A549 treated with CpdA at 1 μM for 4 hours (cell line): ENCODE measurements at places on chromosomes 11 and 22. TPM values are rescaled to one million over a fixed set of nuclear protein-coding genes. Genes with fewer than 3 reads are reported as not detected.

The RPL3 gene
- total RNA-seq: 1,713 to 2,502 TPM (median 1,803 TPM) in 5 replicates

The SRRD gene
- total RNA-seq: 18.2 to 29.1 TPM (median 27.6 TPM) in 5 replicates

The RIBC2 gene
- 1.7 to 3.2 TPM (median 2.2 TPM) in 5 replicates for total RNA-seq

The ARHGAP20 gene
- 0.01 TPM in 1 of 5 replicates, not detected in the others for total RNA-seq

The OLFML1 gene
- total RNA-seq: 0.02 TPM in 1 of 5 replicates, not detected in the others

The OOSP4A gene
- total RNA-seq: not detected in 5 replicates

The OR52I1 gene
- total RNA-seq: not detected in 5 replicates

The CASP4 gene
- 5.0 to 9.0 TPM (median 6.1 TPM) in 5 replicates for total RNA-seq

The SCGB1D2 gene
- total RNA-seq: not detected in 5 replicates

The CCDC88B gene
- total RNA-seq: 10.8 to 13.4 TPM (median 12.2 TPM) in 5 replicates

The UPK3A gene
- total RNA-seq: not detected in 5 replicates

The ZNF214 gene
- 0.59 to 1.1 TPM (median 0.95 TPM) in 5 replicates for total RNA-seq

The SHISA8 gene
- total RNA-seq: 0.13 to 0.19 TPM (median 0.15 TPM) in 4 of 5 replicates, not detected in the other

The UBE2L3 gene
- total RNA-seq: 64.1 to 72.4 TPM (median 65.7 TPM) in 5 replicates

The ESAM gene
- total RNA-seq: 7.5 to 12.4 TPM (median 10.6 TPM) in 5 replicates
